ENCODE measurements at places on chromosomes 11 and 22.

- DNase-seq, result peak; percentile 68
Measured at GRCh38 chr11:59556115-59556916, 45.0 kb downstream of the OR4D9 start.

- peak; percentile 57 for DNase-seq
Measured at GRCh38 chr11:22340701-22341587, 2.8 kb downstream of the SLC17A6 start.

DNA sequence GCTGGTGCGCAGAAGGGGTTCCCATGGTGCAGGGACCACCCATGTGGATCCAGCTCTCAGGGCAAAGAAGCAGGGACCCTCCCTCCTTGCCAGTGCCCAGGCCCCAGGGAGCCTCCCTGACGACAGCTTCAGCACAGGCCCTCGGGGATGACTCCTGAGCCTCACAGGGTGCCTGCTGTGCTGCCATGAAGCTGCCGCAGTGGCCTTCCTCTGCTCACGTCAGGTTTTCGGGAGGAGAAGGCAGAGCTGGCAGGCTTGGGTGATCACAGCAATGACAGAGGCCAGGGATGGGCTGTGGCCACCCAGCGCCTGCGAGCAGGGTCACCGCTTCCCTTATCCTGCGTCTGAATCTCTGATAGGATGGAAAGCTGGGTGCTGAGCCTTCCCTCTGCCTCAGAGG is 276.2 kb downstream of the BRD1 start:
- DNase-seq, result no peak

DNA sequence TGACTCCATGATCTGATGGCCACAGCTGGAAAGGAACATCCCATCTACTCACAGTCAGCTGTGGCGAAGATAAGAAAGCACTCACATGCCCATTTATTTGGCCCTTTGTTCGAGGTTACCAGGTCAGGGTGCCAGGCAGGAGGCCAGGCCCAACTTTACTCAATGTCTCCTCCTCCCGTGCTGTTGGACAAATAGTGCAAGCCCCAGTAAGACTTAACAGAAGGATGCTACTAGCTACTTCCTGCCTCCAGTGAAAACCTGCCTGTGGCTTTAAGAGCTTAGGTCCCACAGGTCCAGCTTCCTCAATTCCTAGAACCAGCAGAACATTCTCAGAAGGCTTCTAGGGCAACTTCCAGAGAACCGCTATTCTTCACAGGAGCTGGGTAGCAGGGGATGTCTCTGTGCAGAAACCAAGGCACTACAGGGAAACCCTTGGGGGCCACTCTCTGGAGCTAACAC is 12.9 kb upstream of the CRY2 start:
- DNase-seq, result no peak

- DNase-seq, result no peak
Measured at GRCh38 chr11:78438298-78438975, 20.8 kb upstream of the GAB2 start.

DNA sequence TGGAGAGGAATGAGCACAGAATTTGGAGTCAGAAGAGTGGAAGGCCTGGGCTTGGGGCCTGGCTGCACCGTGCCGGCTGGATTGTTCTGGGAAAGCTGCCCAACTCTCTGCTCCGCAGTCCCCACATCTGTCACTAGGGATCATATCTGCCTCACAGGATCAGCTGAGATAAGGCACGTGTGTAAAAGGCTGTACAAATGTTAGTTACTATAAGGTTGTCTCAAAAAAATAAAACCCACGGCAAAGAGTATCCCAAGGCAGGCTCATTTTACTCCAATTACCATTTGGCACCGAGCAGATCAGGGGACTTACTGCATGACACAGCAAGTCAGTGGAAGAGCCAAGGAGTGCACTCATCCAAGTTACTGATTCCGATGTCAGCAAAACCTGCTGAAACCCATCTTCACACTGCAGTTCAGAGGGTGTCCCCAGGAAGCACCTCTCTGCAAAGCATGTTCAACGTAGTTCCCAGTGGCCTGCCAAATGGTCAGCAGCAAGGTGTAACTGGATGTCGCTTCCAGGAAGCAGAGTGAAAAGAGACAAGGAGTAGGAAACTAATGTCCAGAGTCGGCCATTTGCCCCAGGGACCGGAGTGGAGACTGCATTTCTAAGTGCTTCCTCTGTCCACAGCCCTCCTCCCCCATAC is 18.1 kb upstream of the MRTFA start:
- DNase-seq, result peak; percentile 52

GRCh38 chr11:611001-611996 is 4.5 kb downstream of the IRF7 start:
- no peak for DNase-seq

DNA sequence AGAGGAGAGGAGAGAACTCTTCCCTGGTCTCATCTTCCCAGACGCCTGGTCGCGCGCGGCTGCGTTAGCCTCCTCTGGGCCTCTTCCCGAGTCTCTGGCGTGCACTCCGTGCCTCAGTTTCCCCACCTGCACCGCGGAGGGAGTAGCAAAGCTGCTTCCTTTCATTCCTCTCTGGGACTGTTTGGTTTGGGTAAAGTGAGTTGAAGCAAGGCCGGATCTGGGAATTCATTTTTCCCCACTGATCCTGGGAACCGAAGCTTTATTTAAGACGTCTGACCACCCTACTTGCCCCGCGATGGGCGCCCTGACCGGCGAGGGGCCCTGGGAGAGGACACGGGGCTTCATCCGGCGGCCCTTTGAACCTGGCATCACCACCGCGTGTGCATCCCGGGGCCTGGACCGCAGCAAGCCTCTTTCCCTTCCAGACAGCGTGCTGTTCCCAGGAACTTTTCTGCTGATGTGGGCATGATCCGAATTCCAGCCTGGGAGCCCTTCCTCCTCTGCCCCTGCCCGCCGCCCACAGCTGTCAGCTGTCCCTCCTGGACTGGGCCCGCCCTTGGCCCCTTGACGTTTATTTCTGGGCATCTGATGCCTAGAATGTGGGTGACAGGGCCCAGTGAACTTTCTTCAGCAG is 758 bp downstream of the LDLRAD3 start:
- DNase-seq, result peak; percentile 19

DNA sequence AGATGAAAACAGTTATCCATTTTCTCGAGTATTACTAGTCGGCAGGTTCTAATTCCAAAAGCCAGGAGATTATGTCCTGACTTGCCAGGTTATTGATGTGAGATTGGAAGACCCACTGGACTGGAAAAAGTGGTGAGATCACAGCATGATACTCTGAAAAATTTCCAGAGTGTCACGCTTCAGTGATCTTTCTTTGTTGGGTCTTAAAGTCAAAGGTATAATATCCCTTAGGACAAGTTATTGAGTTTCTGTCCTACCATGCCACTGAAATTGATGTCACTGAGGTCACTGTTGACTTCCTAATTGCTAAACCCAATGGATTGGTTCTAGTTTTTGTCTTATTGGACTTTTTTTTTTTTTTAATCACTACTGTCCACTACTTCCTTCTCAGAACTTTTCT is 104.5 kb upstream of the GRAMD1B start:
- DNase-seq, result no peak

GRCh38 chr11:89182773-89183518 is 5.3 kb downstream of the TYR start:
- no peak for DNase-seq

GRCh38 chr11:16863389-16863788 is 124.9 kb downstream of the C11orf58 start:
- DNase-seq, result no peak

- no peak for DNase-seq
Measured at GRCh38 chr11:77003963-77004362, 30.2 kb upstream of the B3GNT6 start.
